ENCODE measurements at places on chromosomes 6 and 20.
A peak's percentile ranks its signal among the peaks of the same experiment; 100 is the strongest.

DNA sequence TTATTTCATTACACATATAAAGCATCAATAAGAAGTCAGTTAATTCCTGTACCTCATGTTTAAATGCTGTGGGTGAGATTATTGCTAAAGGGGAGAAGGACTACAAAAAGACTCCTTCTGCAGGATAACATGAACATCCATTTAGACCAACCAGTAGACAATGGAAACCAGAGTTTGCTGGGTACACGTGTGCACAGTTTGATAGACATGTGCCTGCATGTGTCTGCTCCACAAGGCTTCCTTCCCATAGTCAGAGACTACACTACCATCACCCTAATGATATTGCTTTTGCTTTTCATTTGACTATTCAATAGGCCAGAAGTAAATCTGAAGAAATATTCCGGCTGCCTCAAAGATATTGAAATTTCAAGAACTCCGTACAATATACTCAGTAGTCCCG lies 231.6 kb downstream of the ARHGAP18 start:
- DNase-seq: no peak

GRCh38 chr6:38720295-38720694 lies 5.2 kb downstream of the DNAH8 start:
- no peak for DNase-seq

- DNase-seq: no peak
Measured at GRCh38 chr6:168598251-168599117, 157.5 kb downstream of the SMOC2 start.

DNA sequence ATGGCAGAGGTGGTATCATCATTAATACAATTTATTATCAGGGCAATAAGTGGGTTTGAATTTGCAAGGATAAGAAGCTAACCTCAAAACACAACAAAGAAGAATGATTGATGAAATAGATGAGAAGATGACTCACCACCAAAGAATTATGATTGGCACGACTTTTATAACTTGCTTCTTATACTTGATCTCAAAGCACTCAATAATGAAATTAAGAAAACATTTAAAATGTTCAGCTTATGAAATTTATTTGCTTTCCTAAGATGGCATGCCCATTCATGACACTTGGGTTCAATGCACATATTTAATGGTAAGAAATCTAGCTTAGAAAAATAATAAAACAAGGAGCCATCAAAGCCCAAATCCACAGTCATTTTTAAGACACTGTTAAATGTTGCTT lies 477.5 kb downstream of the GJA1 start:
- DNase-seq: no peak

GRCh38 chr20:57505979-57506378 lies 19.0 kb downstream of the CTCFL start:
- no peak for DNase-seq

GRCh38 chr6:9315966-9316650 lies 880.8 kb upstream of the SLC35B3 start:
- DNase-seq: no peak

DNA sequence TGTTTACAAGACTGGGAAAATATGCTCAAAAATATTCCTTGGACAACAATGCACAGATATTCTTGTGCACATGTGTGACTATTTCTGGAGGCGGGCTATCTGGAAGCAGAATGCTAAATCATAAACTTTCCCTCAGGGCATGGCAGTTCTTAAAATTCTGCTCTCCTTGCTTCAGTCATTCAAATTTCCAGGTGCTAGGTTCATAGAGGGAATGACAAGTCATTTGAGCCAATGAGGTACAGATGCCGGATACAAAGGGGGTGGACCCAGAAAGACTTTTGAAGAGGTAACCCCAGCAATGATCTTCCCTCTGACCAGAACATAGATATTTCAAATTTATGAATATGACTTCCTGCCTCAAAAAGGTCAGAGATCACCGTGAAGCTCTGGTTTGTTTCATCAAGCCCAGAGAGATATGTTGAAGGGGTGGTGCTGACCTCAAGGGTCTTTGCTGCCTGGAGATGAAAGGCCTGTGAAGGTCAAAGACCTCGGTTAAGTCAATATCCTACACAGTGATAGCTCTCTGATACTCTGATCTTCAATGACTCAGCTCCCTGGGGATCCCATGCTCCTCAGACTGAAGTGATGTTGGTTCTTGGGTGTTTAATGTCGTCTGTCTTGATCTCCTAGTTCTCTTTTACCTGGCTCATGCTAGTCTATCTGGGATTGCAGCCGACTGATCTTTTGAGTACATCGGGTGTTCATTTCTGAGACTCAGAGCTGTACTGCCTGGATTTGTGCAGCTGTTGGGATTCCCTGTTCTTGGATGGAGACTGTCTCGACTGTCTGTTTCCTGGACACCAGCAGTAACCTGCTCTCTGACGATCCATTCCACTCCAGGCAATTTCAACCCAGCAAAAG lies 47.5 kb upstream of the TSHZ2 start:
- DNase-seq: no peak

GRCh38 chr6:154805288-154805911 lies 72.2 kb downstream of the SCAF8 start:
- peak; percentile 20 for DNase-seq

GRCh38 chr6:41901882-41902519 lies 6.8 kb upstream of the USP49 start:
- DNase-seq: no peak

DNA sequence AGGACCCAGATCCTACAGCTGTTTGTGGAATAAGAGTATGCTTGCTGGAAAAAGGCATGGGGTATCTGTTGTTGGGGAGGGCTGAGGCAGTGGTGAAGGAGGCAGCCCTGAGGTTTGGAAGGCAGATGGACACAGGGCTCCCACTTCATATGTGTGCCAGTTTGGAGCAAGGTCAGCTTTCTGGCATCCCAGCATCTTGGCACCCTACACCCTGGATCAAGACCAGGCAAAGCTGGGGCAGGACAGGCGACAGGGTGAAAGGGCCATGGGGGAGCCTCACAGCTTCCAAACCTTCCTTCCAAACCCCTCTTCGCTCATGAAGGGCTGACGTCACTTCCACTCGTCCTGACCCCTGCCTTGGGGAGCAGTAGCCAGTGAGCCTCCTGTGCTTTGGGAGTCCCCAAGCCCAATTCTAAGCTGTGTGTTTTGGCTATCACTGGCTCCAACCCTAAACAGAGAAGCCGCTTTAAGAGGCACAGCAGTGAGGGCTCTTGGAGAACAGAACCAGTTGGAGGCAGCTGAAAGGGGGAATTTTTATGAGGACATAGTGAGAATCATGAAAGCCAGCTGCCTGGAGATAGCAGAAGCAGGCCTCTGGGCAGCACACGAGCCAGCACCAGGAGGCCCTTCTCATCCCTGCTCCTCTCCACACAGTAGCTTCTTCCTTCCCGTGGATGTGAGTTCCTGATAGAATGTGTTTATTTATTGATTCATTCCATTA lies 448.6 kb upstream of the CDH4 start:
- no peak for DNase-seq

- DNase-seq: no peak
Measured at GRCh38 chr20:59124296-59125029, 39.2 kb upstream of the ZNF831 start.

DNA sequence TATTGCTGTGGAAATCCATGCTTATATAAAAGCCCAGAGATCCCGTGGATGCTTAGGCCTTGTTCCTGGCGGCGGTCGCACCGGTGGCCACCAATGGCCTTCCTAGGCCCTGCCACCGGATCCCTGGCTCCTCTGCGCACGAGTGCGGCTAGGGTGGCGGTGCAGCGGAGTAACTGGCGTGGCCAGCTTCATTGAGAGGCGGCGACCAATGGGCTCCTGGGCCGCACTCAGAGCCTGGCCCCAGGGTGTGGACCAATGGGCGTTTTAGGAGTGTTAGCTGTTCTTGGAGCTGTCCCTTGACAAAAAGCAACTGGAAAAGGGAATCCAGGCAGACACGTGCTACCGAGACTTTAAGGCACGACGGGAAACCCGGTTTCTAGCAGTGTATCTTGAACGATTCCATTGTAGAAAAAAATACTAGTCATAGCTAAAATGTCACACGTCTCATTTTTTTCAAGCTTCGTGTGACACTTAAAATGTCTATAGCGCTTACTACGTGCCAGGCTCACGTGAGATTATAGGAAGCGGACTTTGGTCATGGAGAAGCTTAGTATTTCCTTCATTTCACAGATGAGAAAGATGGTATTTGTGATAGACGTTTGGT lies 1.7 kb downstream of the AMD1 start:
- DNase-seq: peak; percentile 79

GRCh38 chr6:43727634-43728033 lies 40.0 kb upstream of the MRPS18A start:
- no peak for DNase-seq

GRCh38 chr6:157169656-157170055 lies 153.7 kb downstream of the TMEM242 start:
- DNase-seq: no peak

DNA sequence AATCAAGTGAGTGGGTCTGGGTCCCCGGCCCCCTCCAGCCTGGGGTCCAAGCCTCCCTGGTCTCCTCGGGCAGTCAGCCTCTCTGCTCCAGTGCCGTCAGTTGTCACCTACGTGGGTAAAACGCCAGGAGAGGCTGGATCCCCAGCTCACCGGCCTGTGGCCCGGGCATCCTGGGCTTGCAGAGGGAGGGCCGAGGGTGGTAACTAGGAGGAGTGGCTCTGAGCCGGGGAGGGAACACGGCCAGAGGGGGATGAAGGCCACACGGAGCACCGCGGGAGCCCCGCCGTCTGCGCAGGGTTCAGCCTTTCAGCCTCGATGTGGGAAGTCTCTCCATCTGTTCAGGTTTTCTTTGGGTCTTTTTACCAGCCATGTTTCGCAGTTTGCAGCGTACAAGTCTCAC lies 29.5 kb upstream of the BHLHE23 start:
- no peak for DNase-seq

DNA sequence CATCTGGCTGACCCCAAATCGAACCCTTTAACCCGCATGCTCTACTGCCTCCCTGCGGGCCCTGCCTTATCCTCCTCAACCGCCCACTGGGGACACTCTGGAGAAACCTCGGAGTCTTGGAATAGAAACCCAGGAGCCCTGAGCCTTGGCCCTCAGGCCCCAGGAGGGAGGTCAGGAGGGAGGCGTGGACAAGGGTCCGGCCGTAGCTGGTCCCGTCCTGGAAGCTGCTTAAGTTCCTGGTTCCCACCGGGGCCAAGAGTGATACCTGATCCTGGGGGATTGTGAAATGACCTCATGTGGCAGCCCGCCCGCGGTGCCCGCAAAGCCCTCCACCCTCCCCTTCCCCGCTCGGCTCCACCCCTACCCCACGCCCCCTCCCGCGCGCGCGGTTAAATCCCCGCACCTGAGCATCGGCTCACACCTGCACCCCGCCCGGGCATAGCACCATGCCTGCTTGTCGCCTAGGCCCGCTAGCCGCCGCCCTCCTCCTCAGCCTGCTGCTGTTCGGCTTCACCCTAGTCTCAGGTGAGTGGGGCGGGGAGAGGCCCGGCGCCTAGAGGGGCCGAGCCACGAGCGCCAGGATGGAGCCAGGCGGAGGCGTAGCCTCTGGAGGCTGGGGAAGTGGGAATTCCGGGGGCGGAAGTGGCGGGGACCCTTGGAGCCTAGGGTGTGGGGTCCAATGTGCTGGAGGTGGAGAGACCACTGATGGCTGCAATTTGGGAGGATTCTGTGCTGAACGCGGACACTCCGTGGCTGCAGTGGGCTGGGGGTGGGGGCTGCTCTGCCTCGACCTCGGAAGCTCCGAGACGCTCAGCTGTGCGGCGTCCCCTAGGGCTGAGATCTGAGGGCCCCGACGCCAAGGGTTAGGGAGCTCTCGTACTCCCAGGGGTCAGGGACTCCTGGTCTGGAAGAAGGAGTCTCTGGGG lies at the start of gene WFDC2:
WFDC2 (plus strand) TSS at position 418 of the 926 bp plus-strand sequence; CDS start at position 447, 29 bp downstream.
- DNase-seq: no peak

GRCh38 chr20:5971203-5971602 lies 20.8 kb downstream of the MCM8 start:
- DNase-seq: no peak

GRCh38 chr20:1265226-1265915 lies 723 bp upstream of the SNPH start:
- no peak for DNase-seq

GRCh38 chr6:127013865-127014264 lies 104.6 kb upstream of the RSPO3 start:
- DNase-seq: no peak

DNA sequence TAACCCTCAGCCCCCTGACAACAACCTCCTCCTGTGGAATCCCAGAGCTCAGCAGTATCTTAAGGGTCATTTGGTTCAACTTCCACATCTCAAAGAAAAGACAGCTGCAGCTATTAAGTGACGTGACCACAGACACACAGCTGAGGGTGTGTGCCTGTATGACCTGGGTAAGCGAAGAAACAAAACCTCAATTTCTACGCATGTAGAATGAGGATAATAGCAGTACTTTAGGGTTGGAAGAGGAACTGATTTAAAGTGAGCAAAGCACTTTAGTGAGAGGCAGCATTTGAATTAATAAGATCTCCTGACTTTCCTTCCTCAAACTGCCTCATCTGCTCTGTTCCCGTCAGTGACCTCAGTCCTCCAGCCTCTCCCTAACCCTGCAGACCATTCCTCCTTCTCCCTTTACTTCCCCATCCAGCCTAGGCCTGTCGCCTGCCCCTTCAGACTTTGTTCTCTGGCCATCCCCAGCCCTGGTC lies 6.8 kb upstream of the ARMC2 start:
- DNase-seq: no peak

- DNase-seq: no peak
Measured at GRCh38 chr20:53138454-53139262, 166.5 kb downstream of the TSHZ2 start.

- DNase-seq: no peak
Measured at GRCh38 chr20:37356387-37356786, 10.4 kb downstream of the SRC start.

DNA sequence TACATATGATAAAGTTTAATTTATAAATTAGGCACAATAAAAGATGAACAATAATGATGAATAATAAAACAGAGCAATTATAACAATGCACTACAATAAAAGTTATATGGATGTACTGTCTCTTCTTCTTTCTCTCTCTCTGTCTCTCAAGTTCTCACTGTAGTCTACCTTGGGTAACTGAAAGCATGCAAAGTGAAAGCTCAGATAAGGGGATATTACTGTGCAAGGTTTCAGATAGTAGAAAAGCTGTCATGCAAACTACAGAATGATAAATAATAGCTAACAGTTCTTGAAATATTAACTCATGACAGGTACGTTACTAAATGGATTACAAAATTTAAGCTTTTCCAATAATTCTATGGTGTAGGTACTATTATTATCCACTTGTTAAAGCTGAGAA lies 311.9 kb upstream of the PRDM1 start:
- no peak for DNase-seq

DNA sequence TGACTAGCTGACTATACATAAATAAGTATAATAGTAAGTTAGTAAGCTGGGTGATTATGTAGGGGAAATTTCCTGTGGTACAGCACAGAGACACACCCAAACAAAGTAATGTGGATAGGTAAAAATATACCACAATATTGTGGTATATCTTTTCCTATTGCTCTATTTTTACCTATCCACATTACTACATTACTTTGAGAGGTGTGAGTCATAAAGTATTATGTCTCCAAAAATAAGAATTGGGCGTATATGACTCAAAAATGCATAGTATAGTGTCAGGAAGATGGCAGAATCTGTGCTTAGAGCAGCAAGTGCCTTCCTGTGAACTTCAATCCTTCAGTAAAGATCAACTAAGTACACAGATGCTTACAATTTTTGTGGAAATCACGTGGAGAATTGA lies 2.7 kb upstream of the SIRPG start:
- no peak for DNase-seq

Measured in HS-27A (cell line).